ENCODE measurements at places on chromosomes 7 and 10. TPM values are rescaled to one million over a fixed set of nuclear protein-coding genes. Genes with fewer than 3 reads are reported as not detected.
A peak's percentile ranks its signal among the peaks of the same experiment; 100 is the strongest.

- DNase-seq: no peak
Measured at GRCh38 chr10:99533496-99534449, 1.0 kb downstream of the NKX2-3 start.

DNA sequence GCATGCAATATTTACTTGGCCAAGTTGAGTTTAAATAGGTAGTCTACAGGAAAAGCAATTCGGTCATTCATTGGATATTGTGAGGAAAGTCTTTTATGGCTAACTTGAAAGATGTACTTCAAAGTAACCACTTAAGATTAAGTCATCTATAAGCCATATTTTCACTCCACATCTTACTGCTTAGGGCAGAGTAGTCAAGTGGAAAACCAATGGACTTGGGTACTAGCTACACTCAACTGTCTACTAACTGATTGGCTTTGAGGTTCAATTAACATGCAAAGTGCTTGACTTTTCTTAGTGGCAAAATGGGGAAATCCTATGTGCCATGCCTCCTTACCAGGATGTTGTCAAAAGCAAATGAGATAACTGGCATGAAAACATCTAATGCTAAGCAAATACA is 51.0 kb downstream of the CAV1 start:
- no peak for DNase-seq

DNA sequence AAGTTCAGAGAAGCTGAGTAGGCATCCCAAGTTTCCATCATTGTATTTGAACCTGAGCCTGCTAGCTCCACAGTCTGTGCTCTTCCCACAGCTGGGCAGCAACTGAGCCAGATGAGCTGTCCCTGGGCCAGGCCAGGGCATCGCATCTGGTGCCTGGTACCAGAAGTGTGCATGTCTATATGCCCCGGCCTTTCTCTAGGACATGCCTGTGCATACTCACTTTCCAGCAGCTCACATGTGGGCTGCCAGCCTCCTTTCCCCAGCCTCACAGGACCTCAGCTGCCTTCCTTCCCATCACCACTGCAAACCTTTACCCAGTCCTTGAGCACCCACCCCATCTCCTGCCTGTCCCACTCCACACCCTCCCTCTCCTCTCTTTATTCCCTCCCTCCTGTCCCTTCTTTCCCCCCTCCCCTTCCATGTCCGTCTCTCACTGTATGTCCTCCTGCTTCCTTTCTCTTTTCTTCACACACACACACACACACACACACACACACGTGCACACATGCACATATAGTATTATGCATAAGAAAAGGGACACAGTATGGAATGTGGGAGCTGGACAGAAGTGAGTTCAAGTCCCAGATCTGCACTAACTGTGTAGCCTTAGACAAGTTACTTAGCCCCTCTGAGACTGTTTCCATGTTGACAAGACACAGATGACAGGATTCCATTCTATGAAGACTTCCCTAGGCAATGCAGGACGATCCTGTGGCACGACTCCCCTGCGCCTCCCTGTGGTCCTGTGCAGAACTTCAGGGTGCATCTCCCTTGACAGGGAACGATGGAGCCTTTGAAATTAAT is 10.9 kb downstream of the CDHR1 start:
- DNase-seq: peak; percentile 88

- DNase-seq: no peak
Measured at GRCh38 chr10:86252556-86252955, 114.0 kb downstream of the GRID1 start.

GRCh38 chr10:77338143-77338542 is 299.5 kb downstream of the KCNMA1 start:
- no peak for DNase-seq

DNA sequence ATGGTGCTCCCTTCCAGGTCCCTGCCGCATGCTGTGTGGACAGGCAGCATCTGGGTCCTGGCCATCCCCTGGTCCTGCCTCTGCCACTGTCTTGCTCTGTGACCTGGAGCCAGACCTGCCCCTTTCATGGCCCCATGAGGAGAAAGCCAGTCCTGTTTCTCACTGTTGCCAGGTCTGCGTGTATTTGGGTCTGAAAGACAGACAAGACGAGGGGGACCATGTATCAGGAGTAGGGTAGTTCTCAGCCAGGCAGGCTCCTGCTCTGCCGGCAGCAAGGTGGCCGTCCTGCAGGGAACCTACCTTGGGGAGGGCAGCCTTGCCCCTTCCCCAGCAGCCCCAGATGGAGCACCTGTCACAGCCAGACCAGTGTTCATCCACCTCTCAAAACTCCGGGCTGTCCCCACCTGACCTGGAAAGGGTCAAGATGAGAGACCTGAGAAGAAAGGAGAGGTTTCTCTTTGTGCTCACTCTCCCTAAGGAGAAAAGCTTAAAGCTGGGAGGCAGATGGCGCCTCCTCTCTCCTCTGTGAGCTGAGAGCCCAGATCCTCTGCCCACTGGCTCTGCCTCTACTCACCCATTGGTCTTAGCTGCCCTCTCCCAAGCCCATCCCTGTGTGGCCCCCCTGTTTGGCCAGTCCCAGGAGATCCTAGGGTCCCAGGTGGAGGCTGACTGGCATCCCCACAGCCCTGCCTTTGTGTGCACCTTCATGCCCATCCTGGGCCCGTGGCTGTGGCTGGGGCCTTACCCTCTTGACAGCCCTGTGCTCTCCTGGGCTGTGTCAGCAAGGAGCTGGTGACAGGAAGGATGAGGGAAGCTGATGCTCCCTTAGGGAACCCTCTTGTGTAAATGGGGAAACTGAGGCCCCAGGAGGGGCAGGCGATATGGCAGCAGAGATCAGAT is 116.1 kb upstream of the PCBD1 start:
- DNase-seq: no peak

DNA sequence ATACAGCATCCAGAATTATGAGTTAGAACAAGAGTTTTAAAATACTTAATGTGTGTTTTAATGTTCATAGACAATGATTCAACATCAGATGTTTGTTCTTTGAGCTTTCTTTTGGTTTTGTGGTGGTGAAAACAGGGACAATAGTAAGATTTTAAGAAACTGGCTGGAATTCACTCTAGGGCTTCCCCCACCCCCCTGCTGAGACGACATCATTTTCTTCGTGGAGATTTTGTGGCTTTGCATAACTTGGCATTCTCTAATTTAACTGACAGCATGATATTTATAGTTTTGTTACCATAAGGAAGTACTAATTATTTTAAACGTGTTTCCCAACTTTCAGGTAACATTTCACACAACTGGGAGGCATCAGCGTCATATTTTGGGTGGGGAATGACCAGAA is 184.1 kb downstream of the BICC1 start:
- no peak for DNase-seq

DNA sequence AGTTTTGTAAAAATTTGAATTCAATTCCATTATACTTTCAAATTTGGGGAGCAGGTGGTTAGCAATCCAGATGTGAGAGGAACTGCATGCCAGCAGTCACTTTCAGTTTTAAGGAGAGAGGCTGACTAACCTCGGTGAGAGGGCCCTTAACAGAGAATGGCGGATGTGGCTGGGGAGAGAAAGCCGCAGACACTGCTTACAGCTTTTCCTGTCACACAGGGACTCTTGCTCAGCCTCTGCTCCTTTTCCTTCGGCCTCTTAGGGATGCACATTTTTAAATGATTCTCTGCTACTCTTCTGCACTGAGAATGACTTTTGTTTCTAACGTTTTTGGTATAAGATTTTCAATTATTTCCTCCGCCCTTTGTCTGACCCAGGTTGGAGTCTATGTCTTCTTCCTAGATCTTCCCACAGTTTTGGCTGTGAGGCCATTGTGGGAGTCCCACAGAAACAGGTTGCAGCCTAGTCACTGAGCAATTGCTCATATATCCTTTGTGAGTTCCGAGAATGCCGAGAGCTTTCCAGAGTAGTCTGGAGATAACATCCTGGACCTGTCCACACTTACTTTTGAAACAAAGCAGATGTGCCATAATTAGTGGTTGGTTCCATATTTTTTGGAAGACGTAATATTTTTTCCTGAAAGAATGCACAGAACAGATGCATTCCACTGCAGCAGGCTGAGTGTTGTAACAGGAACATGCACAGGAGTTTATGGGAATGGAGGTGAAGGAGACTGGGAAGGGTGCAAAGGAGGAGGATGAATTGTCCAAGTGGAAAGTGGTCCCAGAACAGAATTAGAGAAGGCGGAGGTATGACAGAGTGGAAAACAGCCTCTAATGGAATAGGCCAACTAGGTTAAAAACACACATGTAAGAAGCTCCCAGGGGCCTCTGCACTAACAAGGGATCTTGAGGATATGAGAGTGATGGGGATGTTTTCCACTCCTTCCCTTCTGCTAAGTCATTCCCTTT is 168.0 kb upstream of the ZNF32 start:
- DNase-seq: no peak

DNA sequence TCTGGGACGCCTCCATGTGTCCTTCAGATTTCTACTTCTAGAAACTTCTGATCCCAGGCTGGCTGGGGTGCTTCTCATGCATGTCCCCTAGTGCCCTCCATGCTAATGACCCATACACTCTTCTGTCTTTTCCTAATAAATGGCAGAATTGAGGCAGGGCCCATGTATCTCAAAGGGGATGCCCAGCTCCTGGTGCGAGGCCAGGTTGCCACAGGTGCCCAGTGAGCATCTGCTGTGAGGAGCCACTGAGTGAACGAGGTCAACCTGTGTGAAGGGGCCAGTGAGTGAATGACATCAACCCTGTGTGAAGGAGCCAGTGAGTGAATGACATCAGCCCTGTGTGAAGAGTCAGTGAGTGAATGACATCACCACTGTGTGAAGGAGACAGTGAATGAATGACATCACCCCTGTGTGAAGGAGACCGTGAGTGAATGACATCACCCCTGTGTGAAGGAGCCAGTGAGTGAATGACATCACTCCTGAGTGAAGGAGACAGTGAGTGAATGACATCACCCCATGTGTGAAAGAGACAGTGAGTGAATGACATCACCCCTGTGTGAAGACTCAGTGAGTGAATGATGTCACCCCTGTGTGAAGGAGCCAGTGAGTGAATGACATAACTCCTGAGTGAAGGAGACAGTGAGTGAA is 478.9 kb downstream of the PTPRN2 start:
- no peak for DNase-seq

DNA sequence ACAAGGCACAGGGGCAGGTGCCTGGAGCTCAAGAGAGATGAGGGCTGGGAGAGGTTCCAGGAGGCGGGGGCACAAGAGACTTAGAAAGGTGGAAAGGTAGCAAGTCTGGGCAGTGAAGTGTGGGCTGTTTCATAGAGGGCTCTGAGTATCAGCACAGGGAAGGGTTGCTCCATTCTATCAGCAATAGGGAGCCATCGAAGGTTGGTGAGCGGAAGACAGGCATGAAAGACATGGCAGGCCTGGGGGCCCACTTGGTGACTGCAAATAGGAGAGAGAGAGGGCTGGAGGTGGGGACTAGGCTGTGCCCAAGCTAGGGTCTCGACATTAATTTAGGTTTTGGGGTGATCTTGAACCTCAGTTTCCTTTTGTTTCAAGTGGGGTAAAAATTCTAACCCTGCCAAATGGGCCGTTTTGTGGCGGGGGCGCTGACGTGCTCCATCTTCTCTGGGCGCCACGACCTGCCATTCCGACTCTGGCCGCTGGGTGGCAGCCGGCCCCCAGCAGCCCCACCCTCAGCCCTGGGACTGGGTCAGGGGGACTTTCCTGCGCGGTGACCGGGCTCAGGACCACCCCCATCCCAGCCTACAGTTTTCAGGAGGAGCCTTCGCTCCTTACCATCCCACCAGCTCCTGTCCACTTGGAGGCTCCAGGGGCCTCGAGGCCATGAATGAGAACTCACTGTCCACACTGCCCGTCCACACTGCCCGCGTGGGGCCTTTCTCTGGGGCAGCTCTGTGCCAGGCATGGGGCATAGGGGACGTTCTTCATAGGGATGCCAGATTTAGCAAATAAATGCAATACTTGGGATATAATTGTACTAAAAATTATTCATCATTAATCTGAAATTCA is 37.2 kb upstream of the PCBD1 start:
- DNase-seq: peak; percentile 68

DNA sequence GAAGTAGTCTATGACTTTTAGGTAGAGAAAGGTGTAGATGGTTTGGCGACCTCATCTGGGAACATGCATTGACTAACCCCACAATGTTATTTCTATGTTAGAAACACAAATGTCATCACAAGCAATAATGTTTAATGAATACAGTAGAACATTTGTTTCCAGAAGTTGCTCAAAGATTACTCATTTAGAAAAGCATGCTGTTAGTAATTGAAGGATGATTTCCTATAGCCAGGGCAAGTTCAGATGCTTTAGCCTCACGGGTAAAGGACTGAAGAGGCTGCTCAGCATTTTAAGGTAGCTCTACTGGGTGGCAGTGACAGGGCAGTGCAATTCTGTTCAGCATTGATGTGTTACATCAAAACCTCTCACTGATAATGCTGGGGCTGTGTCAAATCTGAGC is 199.3 kb upstream of the FZD1 start:
- DNase-seq: no peak

DNA sequence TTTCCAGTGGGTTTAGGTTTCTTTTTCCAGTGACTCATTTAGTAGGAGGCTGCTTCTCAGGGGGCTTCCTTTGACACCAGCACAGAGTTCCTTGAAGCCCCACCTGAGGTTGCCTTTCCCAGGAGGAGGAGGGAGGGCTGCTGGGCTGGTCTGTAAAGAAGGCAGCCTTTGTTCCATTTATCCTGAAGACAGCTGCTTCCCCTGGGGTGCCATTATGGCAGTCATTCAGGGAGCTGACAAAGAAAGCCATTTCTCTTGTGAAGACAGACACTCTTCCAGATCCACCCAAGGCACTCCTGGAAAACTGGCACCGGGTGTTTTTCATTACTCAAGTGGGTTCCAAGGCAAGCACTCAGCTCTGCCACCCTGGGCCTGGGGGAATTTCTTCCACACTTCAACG is 54.0 kb downstream of the MTURN start:
- no peak for DNase-seq

TMEM273 gene
- 12.7 TPM for total RNA-seq

GPER1 gene
- total RNA-seq: 9.8 TPM

GNAT3 gene
- total RNA-seq: not detected

FFAR4 gene
- 36.3 TPM for total RNA-seq

HYAL4 gene
- total RNA-seq: not detected

CDK5 gene
- total RNA-seq: 11.7 TPM

Measured in mucosa of descending colon (tissue), 3 donors.